Effector memory CD4-positive, alpha-beta T cell (primary cell): ENCODE measurements at places on chromosomes 11 and 22.

GRCh38 chr22:28369854-28370253, 309.8 kb downstream of the TTC28 start:
- no peak for DNase-seq

- DNase-seq = no peak
These were observed 13.7 kb upstream of the TSG101 start for GRCh38 chr11:18540207-18541009.

GRCh38 chr11:76838678-76839068, 22.0 kb upstream of the ACER3 start:
- DNase-seq = no peak

DNA sequence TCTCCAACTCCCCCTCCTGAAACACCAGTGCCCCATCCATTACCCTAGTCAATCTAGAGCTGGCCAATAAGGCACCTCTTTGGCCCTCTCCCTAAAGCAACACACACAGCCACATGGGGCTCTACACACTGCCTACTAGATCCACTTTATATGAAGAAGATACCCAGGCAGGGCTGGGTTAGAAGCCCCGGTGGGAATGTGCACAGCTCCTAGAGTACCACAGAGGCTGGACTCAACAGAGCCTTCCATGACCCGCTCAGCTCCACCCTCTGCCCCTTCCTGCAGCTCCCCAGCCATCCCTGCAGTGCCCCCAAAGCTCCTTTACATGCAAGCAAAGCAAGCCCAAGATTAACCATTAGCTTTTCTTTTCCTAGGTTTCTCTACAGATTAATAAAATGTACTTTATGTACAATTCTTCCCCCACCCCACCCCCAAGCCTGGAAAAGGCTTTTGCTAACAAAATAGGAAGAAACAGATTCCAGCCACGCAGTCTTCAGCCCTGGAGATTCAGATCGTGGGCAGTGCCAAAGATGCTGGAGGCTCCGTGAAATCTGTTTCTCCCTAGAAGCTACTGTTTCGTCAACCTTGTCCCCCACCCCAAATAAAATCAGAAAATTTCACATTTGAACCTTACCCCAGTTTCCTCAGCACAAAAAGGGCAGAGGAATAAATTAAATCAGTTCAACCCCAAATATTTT, 51.8 kb downstream of the IGSF9B start:
- DNase-seq = no peak

DNA sequence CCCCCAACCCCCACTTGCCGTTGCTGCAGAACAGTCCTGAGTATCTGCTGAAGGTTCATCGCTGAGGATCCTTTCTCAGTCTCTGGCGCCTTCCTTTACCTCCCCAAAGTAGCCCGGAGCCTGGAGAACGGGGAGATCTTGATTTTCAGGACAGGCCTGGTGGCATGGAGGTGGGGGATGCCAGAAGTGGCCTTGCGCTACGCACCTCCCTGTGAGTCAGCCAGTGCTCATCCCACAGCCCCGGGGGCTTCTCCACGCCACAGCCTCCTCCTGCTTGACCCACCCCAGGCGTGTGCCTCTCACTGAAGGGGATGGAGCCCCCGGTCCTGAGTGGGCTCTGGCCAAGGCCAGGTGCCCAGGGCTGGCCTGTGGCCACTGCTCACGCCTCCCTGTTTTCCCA, 339.6 kb downstream of the TBC1D22A start:
- no peak for DNase-seq

- DNase-seq = no peak
These were observed 3.0 kb downstream of the FRMD8 start for GRCh38 chr11:65389294-65389980.

GRCh38 chr11:115581871-115582639, 77.8 kb upstream of the CADM1 start:
- DNase-seq = no peak

DNA sequence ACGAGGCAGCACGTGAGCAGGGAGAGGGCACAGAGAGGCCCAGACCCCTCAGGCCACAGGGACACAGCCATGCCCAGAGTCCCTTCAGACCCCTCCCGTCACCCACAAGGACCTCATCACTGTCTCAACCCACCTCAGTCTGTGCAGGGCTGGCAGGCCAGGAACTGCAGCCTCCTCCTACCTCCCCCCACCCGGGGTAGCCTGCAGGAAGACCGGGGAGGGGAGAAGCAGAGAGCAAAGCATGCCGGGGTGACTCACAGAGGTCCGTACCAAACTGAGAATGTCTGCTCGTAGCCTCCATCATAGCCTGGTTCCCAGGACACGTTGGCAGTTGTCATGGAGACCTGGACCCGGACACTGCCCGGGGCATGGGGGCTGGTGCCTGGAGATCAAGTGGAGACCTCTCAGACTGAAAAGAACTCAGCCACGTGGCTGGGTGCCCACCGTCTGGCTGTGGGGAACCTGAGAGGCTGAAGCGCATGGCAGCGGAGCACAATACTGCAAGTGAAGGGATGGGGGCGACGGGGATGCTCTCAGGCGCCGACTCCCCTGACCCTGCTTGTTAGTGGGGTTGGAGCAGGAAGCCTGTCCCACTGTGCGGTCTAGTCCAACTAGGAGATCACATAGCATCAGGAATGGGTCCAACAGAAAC, 27.2 kb downstream of the IGSF9B start:
- no peak for DNase-seq

DNA sequence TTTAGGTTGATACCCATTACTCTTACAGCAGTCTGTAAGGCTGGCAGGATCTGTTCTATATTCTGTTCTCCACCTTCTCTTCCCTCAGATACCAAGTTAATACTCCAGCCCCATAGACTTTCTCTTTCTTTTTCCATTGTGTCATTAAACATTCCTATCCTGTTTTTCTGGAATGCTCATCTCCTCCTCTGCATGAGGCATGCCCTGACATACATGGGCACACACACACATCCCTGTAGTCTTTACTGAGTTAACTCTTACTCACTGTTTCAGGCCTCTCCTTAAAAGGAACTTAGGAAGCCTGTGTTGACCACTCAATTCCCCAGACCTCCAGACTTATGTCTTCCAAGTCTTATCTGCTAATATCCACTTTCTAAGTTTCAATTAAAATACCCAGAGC, 476.8 kb downstream of the METTL15 start:
- no peak for DNase-seq
